ENCODE measurements at places on chromosomes 3 and 15.

GRCh38 chr3:42562047-42562907 lies 19.5 kb downstream of the SEC22C start:
- DNase-seq: no peak

- no peak for DNase-seq
These were observed 11.9 kb downstream of the TMEM158 start for GRCh38 chr3:45214061-45214680.

DNA sequence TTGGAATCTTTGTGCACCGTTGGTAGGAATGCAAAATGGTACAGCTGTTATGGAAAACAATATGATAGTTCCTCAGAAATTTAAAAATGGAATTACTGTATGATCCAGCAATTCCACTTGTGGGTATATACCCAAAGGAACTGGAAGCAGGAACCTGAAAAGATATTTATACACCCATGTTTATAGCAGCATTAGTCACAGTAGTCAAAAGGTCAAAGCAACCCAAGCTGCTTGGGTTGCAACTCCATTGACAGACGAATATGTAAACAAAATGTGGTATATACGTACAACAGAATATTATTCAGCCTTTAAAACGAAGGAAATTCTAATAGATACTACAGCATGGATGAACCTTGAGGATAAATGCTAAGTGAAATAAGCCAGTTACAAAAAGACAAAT lies 35.0 kb upstream of the CAPN3 start:
- DNase-seq: no peak

GRCh38 chr3:18499301-18499700 lies 74.2 kb upstream of the SATB1 start:
- peak; percentile 13 for DNase-seq

GRCh38 chr3:161016417-161017313 lies 88.5 kb downstream of the B3GALNT1 start:
- DNase-seq: no peak

DNA sequence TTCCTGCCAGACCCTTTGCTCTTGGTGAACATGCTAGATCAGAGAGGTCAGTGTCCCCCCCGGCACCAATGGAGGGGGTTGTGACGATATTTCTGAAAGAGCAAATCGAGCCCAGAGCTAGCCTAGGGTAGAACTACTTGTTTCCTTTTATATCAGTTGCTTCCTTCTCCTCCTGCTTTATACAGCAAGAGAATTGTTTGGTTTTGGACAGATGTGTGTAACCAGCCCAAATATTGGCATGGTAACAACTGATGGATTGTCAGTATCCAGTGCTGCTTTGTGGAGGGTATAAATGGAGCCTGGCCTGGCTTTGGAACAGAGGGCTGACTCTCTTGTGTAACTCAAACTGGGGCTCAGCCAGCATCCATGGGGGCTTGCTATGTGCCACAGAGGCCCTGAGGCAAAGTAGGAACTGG lies 27.2 kb downstream of the SNX1 start:
- DNase-seq: no peak

DNA sequence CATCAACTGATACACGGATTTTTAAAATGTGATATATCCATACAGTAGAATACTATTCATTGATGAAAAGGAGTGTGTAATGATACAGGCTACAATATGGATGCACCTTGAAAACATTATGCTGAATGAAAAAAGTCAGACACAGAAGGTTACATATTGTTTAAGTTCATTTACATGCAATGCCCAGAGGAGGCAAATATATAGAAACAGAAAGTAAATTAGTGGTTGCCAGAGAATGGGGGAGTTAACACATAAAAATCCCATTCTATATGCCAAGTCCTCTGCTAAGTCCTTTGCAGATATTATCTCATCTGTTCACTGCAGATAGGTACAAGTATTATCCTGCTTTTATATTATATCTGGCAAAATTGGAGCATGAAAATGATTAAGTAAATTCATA lies 22.1 kb upstream of the CDIN1 start:
- no peak for DNase-seq

GRCh38 chr15:69848096-69848495 lies 249.6 kb downstream of the TLE3 start:
- no peak for DNase-seq

DNA sequence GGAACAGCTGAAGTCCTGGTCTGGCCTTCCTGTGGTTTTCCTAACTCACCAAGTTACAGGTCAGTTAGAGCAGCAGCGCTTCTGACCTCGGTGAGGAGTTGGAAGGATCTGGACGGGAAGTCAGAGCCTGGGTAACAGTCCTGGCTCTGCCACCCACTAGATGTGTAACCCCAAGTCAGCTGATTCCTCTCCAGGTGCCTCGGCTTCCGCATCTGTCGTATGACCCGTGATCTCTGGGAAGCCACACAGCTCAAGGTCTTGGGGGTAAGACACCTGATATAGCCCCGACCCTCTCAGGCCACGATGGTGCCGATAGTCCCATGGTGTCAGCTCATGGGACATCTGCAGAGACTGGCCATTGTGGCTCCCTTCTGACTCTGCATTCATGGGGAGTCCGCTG lies 8.3 kb upstream of the PIGZ start:
- DNase-seq: no peak

GRCh38 chr3:62373215-62373614 lies at the start of gene FEZF2:
Gene FEZF2 (minus strand): TSS chr3:62373550. CDS start chr3:62372868, 682 bp downstream.
- DNase-seq: no peak

- no peak for DNase-seq
These were observed 20.7 kb downstream of the RASA2 start for GRCh38 chr3:141507392-141508066.

DNA sequence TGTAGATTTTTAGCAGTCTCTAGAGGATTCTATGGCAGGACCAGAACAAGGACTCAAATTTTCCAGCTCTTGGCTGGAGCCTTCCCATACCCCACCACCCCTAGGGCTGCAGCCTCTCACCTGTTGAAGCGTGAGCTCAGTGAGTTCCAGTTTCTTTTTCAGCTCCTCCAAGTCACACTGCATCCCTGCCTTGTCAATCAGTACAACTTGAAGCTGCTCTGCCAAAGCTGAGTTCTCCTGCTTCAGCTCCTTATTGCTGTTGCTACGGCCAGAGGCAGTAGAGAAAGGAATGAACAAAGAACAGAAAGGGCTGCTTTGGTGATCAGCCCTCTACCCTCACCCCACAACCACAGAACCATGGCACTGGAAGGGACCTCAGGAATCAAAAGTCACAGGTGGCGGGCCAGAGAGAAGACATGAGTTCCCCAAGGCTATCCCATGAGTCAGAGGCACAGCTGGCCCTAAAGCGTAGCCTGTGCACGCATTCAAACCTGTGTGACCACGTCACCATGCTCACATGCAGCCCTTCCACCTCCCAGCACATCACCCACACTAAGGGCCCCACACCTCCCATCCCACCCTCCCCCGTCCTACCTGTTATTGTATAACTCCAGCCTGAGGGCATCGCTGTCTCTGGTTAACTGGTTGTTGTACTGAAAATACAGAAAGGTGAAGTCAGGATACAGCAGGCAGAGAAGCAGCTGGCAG lies 83.3 kb upstream of the C2CD4B start:
- DNase-seq: peak; percentile 70

- DNase-seq: no peak
These were observed 38.4 kb upstream of the TRAK1 start for GRCh38 chr3:42052484-42053351.

- DNase-seq: no peak
These were observed 643.2 kb downstream of the OTOL1 start for GRCh38 chr3:162139841-162140240.

Measured in keratinocyte (primary cell).